ENCODE measurements at places on chromosomes 11 and 22. TPM values are rescaled to one million over a fixed set of nuclear protein-coding genes. Genes with fewer than 3 reads are reported as not detected.

Gene PATE2
- not detected for total RNA-seq

Gene TPH1
- 0.47 TPM for total RNA-seq

Gene JHY
- total RNA-seq, result 2.2 TPM

Gene USP2
- total RNA-seq, result 1.7 TPM

Gene TMPRSS5
- total RNA-seq, result 1.5 TPM

Gene SPTBN2
- total RNA-seq, result 0.23 TPM

Gene JAML
- 79.9 TPM for total RNA-seq

DNA sequence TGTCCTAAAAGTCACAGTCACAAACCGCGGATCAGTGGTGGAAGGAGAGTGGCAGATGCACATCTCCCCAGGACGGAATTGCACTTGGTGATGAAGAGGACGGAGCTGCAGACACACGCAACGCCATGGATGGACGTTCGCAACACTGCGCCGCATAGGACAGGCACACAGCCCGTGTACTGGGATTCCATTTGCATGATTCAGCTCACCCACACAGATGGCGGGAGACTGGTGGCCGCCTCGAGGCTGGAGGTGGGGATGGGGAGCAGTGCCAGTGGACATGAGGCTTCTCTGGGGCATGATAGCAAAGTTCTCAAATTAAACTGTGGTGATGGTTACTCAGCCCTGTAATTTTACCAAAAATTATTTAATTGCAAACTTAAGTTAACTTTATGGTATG lies 37.4 kb downstream of the DUSP8 start:
- no peaks in the 10 kb centered on the region for H3K27me3 ChIP-seq
- peaks cover 22% of the 10 kb centered on the region for H3K4me1 ChIP-seq
- H3K4me3 ChIP-seq, result no peak overlapping the region
- no peak overlapping the region for H3K27ac ChIP-seq
- DNase-seq, result no peak
- H3K36me3 ChIP-seq, result no peaks in the 10 kb centered on the region

DNA sequence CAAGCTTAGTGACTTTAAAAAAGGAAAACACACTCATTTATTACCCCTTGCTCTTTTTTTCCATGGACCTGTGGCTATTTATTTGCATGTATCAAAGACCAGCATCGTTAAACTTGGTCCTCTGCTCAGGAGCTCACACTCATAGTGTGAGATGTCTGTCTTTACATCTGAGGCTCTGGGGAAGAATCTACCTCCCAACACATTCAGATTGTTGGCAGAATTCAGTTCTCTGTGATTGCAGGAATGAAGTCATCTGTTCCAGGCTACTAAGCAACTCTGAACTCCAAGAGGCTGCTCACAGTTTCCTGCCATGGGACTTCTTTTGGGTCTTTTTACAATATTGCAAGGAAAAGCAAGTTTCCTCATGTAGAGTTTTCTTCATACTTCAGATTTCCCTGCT lies 138.8 kb downstream of the LRRC4C start:
- H3K27ac ChIP-seq, result no peak overlapping the region
- no peaks in the 10 kb centered on the region for H3K36me3 ChIP-seq
- no peaks in the 10 kb centered on the region for H3K4me1 ChIP-seq
- no peak overlapping the region for H3K4me3 ChIP-seq
- no peak for DNase-seq

DNA sequence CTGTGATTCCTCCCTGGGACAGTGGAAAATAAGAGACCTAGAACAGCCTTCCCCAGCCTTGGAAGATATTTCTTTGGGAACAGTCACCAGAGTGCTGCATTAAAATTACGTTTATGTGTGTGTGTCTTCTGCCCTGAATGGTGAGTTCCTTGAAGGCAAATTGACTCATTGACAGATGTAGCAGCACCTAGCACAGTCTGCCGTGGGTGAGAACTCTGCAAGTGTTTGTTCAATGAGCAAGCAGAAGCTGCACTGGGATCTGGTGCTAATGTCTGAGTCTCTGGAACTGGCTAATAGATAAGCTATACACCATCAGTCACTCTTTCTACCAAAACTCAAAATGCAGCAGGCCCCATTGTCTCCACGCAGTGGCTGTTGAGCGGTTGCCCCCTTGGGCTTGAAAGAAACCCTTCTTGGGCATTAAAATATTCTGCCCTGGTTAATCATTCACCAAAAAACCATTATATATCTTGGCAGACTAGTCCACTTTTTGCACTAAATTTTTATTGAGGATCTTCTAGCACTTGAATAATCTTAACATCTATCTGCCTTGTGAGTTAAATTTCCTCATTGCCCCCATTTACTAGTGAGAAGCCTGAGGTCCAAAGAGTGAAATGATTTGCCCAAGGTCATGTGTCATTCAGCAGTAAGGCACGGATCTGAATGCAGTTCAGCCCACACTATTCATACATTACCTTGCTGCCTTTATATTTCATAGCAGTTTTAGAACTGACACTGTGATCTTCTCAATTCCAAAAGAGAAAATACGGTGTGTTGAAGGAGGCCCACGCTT lies 87.8 kb upstream of the GALNT18 start:
- peaks cover 19% of the 10 kb centered on the region for H3K27me3 ChIP-seq
- no peak for DNase-seq

DNA sequence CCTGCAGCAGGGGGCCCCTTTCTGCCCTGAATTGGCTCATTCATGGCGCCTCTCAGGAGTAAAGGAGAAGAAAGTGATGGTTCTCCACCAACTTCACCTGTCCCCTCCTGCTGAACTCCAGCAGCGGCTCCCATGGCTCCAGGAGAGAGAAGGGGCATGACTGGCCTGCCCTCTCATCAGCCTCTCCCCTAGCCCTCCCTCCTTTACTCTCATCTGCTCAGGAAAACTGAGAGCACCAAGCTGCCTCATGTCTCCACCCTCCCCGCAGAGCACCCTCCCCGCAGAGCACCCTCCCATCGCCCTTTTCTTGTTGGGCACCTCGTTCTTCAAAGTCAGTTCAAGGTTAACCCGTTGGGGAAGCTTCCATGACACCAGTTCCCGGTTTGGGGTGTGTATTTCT lies 82.1 kb upstream of the ATXN10 start:
- H3K4me1 ChIP-seq, result peaks cover 6% of the 10 kb centered on the region
- no peak overlapping the region for H3K4me3 ChIP-seq
- peaks cover 6% of the 10 kb centered on the region for H3K36me3 ChIP-seq
- DNase-seq, result no peak
- peaks cover 14% of the 10 kb centered on the region for H3K27me3 ChIP-seq
- no peak overlapping the region for H3K27ac ChIP-seq

DNA sequence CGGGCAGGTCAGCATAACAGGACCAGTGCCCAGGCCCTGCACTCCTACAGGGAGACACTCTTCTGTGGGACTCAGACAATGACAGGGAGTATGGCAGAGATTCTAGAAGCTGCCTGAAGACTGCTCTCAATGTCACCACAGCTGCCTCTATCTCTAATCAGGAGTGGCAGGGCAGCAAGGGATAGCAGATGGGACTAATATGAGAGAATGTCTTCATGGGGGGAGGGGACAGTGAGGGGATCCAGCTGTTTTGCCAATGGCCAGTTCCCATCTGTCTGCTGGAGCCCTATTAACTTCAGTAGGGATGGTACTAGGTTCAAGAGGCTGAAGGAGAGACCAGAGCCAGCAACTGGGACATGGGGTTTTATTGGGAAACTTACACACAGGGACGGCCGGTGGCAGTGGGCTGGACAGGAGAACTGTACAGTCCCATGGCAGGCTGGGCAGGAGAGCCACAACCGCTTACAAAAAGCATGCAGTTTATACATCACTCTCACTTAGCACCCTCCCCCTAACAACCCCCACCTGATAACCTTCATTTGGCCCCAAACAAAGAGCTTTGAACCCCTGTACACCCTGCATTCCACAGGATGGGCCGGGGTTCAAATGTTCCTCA lies 2.5 kb upstream of the CD82 start:
- H3K27ac ChIP-seq, result no peak overlapping the region
- H3K4me1 ChIP-seq, result peaks cover 45% of the 10 kb centered on the region

GRCh38 chr22:33909075-33909458 lies 11.2 kb downstream of the LARGE1 start:
- no peak overlapping the region for H3K4me3 ChIP-seq
- no peaks in the 10 kb centered on the region for H3K36me3 ChIP-seq
- peaks cover 5% of the 10 kb centered on the region for H3K27me3 ChIP-seq
- no peaks in the 10 kb centered on the region for H3K4me1 ChIP-seq
- no peak overlapping the region for H3K27ac ChIP-seq

DNA sequence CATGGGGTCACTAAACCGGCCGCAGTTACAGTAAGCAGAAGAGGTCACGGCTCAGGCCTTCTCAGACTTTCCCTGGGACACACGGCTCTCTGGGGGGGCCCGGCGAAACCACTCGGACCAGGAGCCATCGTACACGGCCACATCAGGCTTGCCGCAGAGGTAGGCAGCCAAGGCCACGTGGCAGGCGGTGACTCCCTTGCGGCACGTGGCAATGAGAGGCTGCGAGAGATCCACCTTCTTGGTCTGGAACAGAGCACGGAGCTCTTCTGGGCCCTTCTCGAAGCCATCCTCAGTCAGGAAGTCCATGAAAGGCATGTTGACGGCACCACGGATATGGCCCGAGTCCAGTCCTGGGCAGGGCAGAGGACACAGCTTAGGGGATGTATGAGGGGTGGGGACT lies 8.3 kb downstream of the TST start:
- DNase-seq, result no peak
- H3K4me1 ChIP-seq, result peaks cover 6% of the 10 kb centered on the region
- no peaks in the 10 kb centered on the region for H3K36me3 ChIP-seq

Measured in T-helper 17 cell (primary cell).